ENCODE measurements at places on chromosomes 3 and 15. TPM values are rescaled to one million over a fixed set of nuclear protein-coding genes. Genes with fewer than 3 reads are reported as not detected.
A peak's percentile ranks its signal among the peaks of the same experiment; 100 is the strongest.

GLT8D1 gene
- total RNA-seq = 33.6 TPM

PLA2G4F gene
- not detected for total RNA-seq

TOPBP1 gene
- total RNA-seq = 15.6 TPM

GOLGA6D gene
- not detected for total RNA-seq

BUB1B gene
- total RNA-seq = 0.06 TPM

HHATL gene
- not detected for total RNA-seq

GRCh38 chr3:173351886-173352285, 45.7 kb upstream of the NLGN1 start:
- H3K27ac ChIP-seq = no peak overlapping the region
- no peaks in the 10 kb centered on the region for H3K36me3 ChIP-seq
- DNase-seq = no peak
- no peaks in the 10 kb centered on the region for H3K27me3 ChIP-seq
- no peaks in the 10 kb centered on the region for H3K4me1 ChIP-seq

GRCh38 chr3:140500473-140500872, 177.4 kb upstream of the TRIM42 start:
- H3K4me1 ChIP-seq = no peaks in the 10 kb centered on the region
- no peak overlapping the region for H3K4me3 ChIP-seq
- no peak overlapping the region for H3K27ac ChIP-seq
- no peaks in the 10 kb centered on the region for H3K27me3 ChIP-seq
- peak; percentile 57 for DNase-seq
- H3K36me3 ChIP-seq = no peaks in the 10 kb centered on the region

- no peaks in the 10 kb centered on the region for H3K27me3 ChIP-seq
- H3K4me1 ChIP-seq = peaks cover 27% of the 10 kb centered on the region
Observed at GRCh38 chr15:48478581-48478980, 147.4 kb downstream of the DUT start.

DNA sequence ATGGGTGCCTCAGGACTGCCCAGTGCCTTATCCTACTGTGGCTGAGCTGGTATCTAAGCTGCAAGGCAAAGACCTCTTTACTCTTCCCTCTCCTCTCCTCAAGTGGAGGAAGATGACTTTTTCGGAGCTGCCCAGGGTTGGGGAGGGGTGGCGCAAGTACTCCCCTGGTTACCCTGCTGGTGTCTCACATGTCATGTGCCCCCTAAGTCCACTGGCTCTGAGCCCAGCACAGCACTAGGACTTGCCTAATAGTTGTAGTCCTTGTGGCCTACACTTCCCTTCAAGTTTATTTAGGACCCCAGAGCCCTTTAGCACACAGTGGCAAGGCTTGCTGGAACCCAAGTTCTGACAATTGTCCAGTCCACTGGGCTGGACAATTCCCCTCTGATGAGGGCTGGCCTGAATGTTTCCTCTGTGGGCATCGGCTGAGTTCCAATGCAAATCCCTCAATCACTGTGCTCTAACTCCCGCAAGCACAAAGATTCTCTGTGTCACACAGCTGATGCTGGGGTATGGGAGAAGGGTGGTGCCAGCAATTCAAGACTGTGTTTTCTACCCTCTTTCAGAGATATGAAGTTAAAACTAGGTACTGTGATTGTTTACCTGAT, 60.4 kb downstream of the UQCC5 start:
- H3K36me3 ChIP-seq = peaks cover 66% of the 10 kb centered on the region
- no peak overlapping the region for H3K4me3 ChIP-seq
- DNase-seq = no peak

DNA sequence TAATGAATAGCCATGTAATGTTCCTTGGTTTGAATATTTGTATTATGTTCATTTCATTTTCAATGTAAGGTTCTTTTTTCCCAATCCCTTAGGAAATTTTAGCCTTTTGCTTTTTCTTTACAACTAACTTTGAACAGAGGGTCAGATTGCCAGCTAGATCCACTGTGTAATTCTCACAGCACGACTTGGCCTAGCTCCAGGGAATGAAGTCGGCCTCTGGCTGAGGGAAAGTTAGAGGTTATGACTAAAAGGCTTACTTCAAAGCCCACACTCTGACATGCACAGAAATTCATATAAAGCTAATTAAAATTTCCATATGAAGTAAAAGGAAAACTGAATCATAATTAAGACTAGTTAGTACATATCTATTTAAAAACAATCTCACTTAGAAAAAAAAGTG, 38.7 kb downstream of the ROBO1 start:
- DNase-seq = no peak
- H3K36me3 ChIP-seq = no peaks in the 10 kb centered on the region
- H3K4me1 ChIP-seq = no peaks in the 10 kb centered on the region
- H3K27ac ChIP-seq = no peak overlapping the region
- no peaks in the 10 kb centered on the region for H3K27me3 ChIP-seq

- H3K36me3 ChIP-seq = no peaks in the 10 kb centered on the region
- H3K4me1 ChIP-seq = no peaks in the 10 kb centered on the region
- no peak overlapping the region for H3K27ac ChIP-seq
- H3K4me3 ChIP-seq = no peak overlapping the region
- no peaks in the 10 kb centered on the region for H3K27me3 ChIP-seq
Observed at GRCh38 chr15:91152896-91153581, 53.0 kb downstream of the SV2B start.

- H3K27ac ChIP-seq = no peak overlapping the region
- peaks cover 7% of the 10 kb centered on the region for H3K36me3 ChIP-seq
- H3K4me1 ChIP-seq = no peaks in the 10 kb centered on the region
- H3K4me3 ChIP-seq = no peak overlapping the region
- DNase-seq = no peak
Observed at GRCh38 chr15:29750754-29751153, 71.5 kb downstream of the TJP1 start.

GRCh38 chr15:27592036-27592760, 506.9 kb downstream of the OCA2 start:
- H3K4me3 ChIP-seq = no peak overlapping the region
- no peak for DNase-seq
- H3K27ac ChIP-seq = no peak overlapping the region
- no peaks in the 10 kb centered on the region for H3K36me3 ChIP-seq
- no peaks in the 10 kb centered on the region for H3K27me3 ChIP-seq

DNA sequence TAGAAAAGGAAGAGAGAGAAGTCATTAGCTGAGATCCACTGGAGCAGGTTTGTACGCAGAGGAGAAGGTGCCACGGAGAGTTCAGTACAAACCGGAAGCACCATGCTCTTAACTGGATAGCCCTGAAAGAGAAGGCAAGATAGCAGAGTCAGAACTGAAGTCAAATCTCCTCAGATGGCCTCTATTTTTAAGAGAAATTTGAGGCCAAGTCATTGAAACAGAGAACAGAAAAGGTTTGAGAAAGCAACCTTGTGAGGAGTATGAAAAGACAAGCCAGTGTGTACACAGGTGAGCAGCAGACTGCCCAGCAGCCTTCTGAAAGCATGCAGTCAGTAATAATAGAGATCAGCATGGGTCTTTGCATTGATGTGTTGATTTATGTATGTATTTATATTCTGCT, 66.1 kb upstream of the SPRED1 start:
- H3K27ac ChIP-seq = no peak overlapping the region
- no peak for DNase-seq
- no peaks in the 10 kb centered on the region for H3K27me3 ChIP-seq

GRCh38 chr3:54916732-54917131, 11.1 kb downstream of the LRTM1 start:
- DNase-seq = no peak
- no peaks in the 10 kb centered on the region for H3K36me3 ChIP-seq
- H3K27ac ChIP-seq = no peak overlapping the region
- H3K4me1 ChIP-seq = no peaks in the 10 kb centered on the region
- H3K4me3 ChIP-seq = no peak overlapping the region

DNA sequence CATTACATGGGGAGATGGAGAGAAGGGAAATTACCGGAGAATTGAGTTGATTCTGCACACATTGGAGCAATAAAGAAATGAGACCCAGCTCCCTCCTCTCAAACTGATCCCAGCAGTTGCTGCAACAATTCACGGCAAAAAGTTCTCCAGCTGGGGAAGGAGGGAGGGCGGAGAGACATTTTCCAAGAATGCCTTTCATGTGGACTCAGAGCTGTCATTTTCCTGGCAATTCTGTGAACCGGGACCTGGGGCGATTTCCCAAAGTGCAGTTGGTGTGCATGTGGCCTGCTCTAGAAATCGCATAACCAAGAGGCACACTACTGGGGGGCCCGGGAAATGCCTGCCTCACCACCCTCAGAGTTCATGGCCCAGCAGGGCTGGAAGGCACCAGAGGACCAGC, 48.7 kb upstream of the IREB2 start:
- H3K27ac ChIP-seq = no peak overlapping the region
- no peak for DNase-seq
- no peaks in the 10 kb centered on the region for H3K4me1 ChIP-seq
- H3K27me3 ChIP-seq = no peaks in the 10 kb centered on the region
- H3K4me3 ChIP-seq = no peak overlapping the region

GRCh38 chr15:62883938-62884479, 158.5 kb upstream of the TPM1 start:
- H3K27me3 ChIP-seq = no peaks in the 10 kb centered on the region
- no peaks in the 10 kb centered on the region for H3K36me3 ChIP-seq
- H3K4me3 ChIP-seq = no peak overlapping the region
- peak overlapping the region; percentile 83 for H3K27ac ChIP-seq
- DNase-seq = no peak

- H3K27me3 ChIP-seq = no peaks in the 10 kb centered on the region
- H3K36me3 ChIP-seq = no peaks in the 10 kb centered on the region
- H3K4me1 ChIP-seq = peaks cover 8% of the 10 kb centered on the region
- no peak for DNase-seq
- no peak overlapping the region for H3K27ac ChIP-seq
Observed at GRCh38 chr15:28786521-28786920, 61.9 kb downstream of the GOLGA6L7 start.
